ENCODE measurements at places on chromosomes 16 and 17.

DNA sequence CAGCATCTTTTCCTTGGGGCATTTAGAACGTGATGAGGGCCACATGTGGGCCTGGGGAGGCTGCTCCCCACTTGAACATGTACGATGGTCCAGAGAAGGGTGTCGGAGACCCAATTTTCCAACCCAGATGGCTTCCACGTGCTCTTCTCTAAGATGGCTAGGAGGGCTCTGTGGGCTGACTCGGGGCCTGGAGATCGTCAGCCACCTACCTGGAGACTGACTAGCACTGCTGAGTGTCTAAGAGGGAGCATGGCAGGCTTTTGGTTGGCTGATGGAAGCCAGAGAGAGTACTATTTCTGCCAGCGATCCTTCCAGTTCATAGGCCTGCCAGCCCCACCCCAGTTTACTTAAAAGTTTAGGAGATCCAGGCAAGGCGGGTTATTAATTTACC is 60.2 kb upstream of the CLEC18A start:
- no peak for DNase-seq

GRCh38 chr17:15777717-15778116 is 45.6 kb downstream of the TBC1D26 start:
- no peak for DNase-seq

- DNase-seq: no peak
These were observed 109.5 kb downstream of the CDH8 start for GRCh38 chr16:61926766-61927165.

GRCh38 chr17:56478836-56479447 is 114.6 kb upstream of the NOG start:
- no peak for DNase-seq

- DNase-seq: no peak
These were observed 17.5 kb downstream of the LIMD2 start for GRCh38 chr17:63682441-63682840.

- no peak for DNase-seq
These were observed 44.7 kb downstream of the SNX11 start for GRCh38 chr17:48152289-48152688.

- DNase-seq: no peak
These were observed 1.8 kb downstream of the SLC12A4 start for GRCh38 chr16:67966549-67967182.

GRCh38 chr16:11452746-11453389 is 107.6 kb downstream of the RMI2 start:
- DNase-seq: no peak

DNA sequence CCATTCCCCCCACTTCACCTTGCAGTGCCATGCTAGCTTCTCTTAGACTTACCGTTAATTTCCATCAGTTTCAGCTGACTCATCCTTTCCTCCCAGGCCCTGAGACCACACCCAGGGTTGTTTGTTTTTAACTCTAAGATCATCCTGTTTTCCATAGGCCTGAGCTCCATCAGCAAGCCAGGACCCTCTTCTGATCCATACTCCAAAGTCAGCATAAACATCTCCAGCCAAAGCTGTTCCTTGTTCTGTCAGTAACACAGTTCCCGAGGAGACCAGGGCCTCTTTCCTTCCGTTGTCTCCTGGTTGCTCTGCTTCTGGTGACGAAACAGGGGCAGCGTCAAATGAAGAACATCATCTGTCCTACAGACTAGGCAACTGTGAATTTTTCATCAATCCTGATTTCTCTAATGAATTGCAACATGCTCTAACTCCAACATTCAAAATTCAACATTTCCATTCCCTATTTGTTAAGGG is 83.8 kb upstream of the HNF1B start:
- DNase-seq: no peak

DNA sequence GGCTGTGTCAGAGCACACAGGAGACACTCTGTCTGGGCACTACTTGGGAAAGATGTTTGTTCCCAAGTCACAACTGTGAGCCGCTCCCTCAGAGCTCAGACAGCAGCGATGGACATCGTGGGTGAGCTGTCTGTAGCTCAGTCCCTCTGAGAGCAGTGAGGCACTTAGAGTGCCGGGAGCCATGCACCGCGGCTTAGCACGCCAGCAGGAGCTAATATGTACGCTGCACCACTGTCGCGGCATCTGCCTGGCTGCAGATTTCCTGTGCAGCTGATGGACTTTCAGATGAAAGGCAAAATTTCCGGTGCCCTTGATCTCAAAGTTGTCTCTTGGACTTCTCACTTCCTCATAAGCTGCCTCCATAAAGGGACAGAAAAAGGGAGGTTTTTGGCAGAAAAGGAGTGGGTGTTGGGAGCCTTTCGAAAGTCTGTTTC is 92.8 kb upstream of the ZNF469 start:
- DNase-seq: no peak

DNA sequence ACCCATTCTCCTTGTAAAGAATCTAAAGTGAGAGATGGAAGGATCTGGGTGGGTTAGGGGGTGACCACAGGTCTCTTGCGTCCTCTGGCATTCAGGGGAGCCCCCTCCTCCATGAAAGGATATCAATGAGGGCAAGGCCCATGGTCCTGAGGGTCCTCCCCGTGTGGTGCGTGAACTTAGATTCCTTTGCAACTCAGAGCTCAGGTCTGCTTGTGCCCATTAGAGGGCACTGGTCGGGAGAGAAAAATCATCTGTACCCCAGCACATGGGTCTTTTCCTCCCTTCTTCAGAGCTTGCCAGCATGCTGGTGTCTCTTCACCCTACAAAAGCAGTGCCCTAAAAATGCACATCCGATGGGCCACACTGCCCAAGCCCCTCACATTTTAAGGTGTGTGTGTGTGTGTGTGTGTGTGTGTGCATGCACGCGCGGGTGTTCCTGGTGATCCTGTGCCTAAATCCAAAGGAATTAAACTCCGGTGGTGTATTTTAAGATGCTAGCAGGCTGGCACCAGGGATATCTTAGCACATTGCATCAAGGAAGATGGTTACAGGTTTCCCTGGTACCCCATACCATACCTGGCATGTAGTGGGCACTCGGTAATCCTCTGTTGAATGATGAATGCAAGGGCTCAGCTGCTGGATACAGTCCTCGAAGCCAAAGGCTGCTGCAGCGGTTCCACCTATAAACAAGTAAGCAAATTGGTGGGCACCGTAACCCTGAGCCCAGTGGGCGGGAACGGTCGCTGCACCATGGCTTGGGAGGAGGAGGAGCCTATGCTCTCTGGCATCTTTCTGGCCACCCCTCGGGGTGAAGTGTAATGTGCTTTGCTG is 4.7 kb downstream of the C1QTNF1 start:
- no peak for DNase-seq

DNA sequence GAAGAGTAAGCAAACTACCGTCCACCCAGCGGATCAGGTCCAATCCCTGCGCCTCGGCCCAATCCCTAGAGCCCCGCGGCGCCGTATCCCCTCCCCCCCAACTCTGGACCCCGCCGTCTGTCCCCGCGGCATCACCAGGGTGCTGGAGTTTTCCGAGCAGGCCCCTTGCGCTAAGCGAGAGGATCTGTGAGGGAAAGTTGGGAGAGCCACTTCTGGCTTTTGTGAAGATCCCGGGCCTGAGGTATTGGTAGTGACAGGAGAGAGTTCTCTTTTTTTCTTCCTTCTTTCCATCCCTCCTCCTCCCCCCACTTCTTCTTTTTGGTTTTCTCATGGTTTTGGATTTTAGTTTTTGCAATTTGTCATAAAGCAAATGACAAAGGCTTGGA is 3.5 kb upstream of the DLX4 start:
- DNase-seq: no peak

GRCh38 chr17:40014375-40014980 is 762 bp upstream of the CSF3 start:
- no peak for DNase-seq

- DNase-seq: no peak
These were observed 953 bp downstream of the TBX6 start for GRCh38 chr16:30090610-30091331.

- DNase-seq: no peak
These were observed 9.5 kb downstream of the IRF8 start for GRCh38 chr16:85908444-85908843.

- no peak for DNase-seq
These were observed 166.1 kb downstream of the PRKCA start for GRCh38 chr17:66468241-66469087.

Measured in stimulated activated CD4-positive, alpha-beta T cell treated with anti-CD3 and anti-CD28 coated beads, TNF-alpha, amount 100 ng/mL, for 1 hour (primary cell).